ENCODE measurements at places on chromosomes 4 and X.

- DNase-seq: no peak
Observed at GRCh38 chr4:105858466-105859040, 36.7 kb upstream of the NPNT start.

DNA sequence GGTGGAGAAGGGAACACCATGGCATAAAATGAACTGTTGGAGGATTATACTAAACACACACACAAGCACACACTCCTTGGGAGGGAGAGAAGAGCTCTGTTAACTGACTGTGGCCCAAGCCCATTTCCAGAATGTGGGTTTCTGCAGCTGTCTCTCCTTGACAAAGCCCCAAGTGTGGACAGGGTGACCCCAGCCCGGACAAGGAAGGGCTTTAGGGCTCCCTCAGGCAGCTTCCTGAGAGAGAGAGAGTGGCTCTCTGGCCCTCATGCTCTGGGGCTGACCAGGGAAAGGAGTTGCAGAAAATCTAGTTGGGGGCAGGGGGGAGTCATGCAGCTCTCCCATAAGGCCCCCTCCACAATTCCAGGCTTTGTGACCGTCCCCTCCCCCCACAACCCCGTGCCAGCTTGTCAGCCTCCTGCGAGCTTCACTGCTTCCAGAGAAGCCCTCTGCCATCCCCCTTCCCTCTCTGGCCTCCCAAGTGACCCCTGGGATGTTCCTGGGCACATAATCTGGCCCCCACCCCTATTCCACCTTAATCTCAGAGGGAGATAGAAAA, 590 bp downstream of the ARHGEF9 start:
- DNase-seq: no peak

DNA sequence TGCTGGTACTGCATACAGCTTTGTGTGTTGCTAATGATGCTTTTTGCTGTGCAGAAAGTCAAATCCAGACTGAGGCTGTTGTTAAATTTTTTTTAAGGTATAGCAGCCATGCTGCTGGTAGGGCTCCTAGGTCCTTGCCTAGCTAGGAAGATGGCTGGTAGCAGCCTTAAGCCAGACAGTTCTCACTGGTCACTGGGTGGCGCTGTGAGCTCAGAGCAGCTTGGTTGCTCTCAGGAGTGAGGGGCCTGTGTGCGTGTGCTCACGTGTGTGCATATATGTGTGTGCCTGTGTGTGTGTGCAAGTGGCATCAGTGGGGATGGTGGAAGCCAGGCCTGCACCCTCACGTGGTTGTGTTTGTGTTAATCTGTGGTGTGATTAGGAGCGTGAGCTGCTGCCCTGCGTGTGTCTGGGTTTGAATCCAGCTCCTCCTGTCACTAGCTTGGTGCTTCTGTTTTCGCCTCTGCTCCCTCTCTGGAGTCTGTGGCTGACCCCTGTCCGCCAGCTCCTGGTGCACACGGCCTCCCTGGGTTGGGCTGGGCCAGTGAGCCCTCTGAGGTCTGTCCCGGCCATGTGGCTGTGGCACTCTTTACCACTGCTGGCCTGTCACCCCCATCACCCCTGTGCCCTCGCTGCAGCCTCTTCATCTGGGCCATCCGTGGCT, 46.1 kb downstream of the SORCS2 start:
- no peak for DNase-seq

DNA sequence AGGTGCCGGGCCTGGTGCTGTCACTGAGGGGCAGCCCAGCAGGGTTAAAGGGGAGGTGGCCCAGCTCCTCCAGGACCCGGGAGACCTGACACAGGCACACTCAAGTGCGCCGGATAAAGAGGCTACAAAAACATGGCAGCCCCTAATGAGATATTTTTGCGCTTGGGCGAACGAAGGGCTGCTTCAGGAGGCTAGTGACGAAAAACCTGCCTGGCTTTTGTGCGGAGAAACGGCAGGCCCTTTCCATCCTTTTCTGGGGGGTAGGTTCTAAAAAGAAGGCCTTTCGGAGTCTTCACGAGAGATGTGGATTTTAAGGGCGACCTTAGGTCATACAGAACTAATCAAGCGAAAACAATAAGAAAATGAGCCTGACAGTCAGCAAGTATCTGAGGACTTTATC, 35.5 kb downstream of the HELT start:
- no peak for DNase-seq

- no peak for DNase-seq
Observed at GRCh38 chr4:11404431-11404830, 24.3 kb downstream of the HS3ST1 start.

Measured in AG09319 (cell line).